Type B pancreatic cell (in vitro differentiated cells): ENCODE measurements at places on chromosomes 16 and 17.

DNA sequence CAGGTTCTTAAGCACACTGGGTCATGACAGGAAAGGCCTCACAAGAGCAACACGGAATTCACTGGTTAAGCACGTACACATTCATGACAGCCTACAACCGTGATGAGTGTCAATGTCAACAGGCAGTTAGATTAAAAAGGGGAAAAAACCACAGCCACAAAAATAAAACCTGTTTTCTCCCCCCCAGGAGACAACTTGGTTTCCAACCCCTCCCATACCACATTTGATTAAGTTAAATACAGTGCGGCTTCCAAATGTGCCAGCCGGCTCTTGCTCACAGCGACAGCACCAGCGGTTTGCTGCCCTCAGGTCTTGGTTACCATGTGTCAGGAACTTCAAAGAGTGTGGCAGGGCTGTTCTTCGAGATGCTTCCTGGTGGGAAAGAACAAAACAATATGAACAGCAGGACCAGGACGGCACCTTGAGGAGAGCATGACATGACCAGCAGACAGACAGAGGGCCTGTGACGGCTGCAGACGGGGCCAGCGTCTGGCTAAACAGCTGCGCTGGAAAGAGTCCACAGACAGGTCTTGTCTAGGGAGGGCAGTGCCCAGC is 193.6 kb downstream of the PARN start:
- peaks cover 22% of the 10 kb centered on the region for H3K36me3 ChIP-seq
- DNase-seq = no peak
- H3K4me3 ChIP-seq = no peak overlapping the region
- no peak overlapping the region for H3K27ac ChIP-seq
- H3K4me1 ChIP-seq = peaks cover 13% of the 10 kb centered on the region
- H3K27me3 ChIP-seq = no peaks in the 10 kb centered on the region

- H3K27ac ChIP-seq = no peak overlapping the region
- DNase-seq = no peak
- H3K36me3 ChIP-seq = no peaks in the 10 kb centered on the region
- no peak overlapping the region for H3K4me3 ChIP-seq
Measured at GRCh38 chr16:11402051-11402744, 56.9 kb downstream of the RMI2 start.

DNA sequence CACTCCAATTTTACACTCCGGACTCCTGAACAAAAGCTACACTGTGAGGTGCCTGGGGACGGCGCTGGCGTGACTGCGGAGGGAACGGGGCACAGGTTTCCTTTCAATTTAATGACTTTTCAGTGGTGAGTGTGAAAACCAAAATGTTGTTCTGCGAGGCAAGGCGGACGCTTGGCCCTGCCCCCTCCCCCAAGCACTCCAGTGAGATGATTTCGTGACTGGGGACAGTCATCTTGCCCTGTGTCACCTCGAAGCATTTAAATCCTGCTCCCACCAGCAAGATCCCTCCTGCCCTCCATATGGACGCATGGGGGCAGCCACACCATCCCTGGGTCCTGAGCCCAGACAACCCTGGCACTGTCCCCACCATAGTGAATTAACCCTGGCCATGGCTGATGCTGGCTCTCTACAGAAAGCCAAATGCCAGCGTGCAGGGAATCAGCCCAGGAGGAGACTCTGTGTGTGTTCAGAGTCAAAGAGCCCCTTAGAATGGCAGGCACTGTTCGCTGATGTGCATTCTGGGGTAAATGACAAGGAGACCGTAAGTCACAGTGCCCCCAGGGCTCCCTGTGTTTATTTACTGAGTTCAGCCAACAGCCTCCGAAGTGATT is 41.0 kb downstream of the C16orf95 start:
- DNase-seq = no peak
- no peak overlapping the region for H3K27ac ChIP-seq
- peaks cover 20% of the 10 kb centered on the region for H3K27me3 ChIP-seq
- no peak overlapping the region for H3K4me3 ChIP-seq
- H3K4me1 ChIP-seq = peaks cover 29% of the 10 kb centered on the region
- H3K36me3 ChIP-seq = no peaks in the 10 kb centered on the region

DNA sequence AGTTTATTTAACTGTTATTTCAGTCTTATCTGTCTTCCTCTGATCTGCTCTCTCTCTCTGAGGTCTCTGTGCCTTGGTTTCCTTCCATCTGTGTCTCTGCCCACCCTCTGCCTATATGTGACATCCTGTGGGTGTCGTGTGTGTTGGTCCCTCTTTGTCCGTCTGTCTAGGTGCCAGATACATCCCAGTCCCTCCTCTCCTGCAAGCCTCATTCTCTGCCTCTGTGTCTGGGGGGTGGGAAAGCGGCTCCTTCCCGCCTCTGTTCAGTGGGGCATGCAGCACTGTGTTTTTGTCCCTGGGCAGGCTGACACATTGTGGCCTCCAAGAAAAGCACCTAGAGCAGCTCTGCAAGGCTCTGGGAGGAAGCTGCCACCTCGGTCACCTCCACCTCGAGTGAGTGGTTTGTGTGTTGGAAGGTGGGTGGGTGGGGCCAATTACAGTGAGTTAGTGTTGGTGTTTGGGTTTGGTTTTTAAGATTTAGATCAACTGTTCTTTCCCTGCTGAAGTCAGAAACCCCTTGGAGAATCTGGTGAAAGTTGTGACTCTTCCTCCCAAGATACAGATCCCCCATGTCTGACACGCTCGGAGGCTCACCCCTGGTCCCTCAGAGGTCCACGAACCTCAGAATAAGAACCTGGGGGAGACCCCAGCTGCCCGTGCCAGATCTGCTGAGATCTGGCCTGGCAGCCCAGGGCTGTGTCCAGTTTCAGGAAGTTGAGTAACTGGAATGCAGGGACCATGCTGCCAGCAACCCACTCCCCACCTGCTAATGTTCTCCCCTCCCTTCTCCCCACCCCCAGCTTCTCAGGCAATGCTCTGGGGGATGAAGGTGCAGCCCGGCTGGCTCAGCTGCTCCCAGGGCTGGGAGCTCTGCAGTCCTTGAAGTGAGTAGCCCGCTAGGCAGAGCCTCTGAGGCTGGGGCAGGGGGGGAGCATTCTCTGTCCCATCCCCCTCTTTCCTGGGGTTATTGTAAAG is 50.9 kb upstream of the CPNE2 start:
- DNase-seq = no peak
- no peaks in the 10 kb centered on the region for H3K27me3 ChIP-seq
- H3K36me3 ChIP-seq = no peaks in the 10 kb centered on the region
- no peak overlapping the region for H3K4me3 ChIP-seq
- H3K27ac ChIP-seq = no peak overlapping the region

- H3K4me1 ChIP-seq = peaks cover 38% of the 10 kb centered on the region
- no peak overlapping the region for H3K27ac ChIP-seq
- no peaks in the 10 kb centered on the region for H3K36me3 ChIP-seq
- no peak overlapping the region for H3K4me3 ChIP-seq
Measured at GRCh38 chr16:85398050-85398451, 215.1 kb upstream of the GSE1 start.

- H3K27ac ChIP-seq = no peak overlapping the region
- peaks cover 74% of the 10 kb centered on the region for H3K27me3 ChIP-seq
- peak overlapping the region; percentile 44 for H3K4me3 ChIP-seq
Measured at GRCh38 chr17:39618956-39619785, 7.6 kb upstream of the PPP1R1B start.

DNA sequence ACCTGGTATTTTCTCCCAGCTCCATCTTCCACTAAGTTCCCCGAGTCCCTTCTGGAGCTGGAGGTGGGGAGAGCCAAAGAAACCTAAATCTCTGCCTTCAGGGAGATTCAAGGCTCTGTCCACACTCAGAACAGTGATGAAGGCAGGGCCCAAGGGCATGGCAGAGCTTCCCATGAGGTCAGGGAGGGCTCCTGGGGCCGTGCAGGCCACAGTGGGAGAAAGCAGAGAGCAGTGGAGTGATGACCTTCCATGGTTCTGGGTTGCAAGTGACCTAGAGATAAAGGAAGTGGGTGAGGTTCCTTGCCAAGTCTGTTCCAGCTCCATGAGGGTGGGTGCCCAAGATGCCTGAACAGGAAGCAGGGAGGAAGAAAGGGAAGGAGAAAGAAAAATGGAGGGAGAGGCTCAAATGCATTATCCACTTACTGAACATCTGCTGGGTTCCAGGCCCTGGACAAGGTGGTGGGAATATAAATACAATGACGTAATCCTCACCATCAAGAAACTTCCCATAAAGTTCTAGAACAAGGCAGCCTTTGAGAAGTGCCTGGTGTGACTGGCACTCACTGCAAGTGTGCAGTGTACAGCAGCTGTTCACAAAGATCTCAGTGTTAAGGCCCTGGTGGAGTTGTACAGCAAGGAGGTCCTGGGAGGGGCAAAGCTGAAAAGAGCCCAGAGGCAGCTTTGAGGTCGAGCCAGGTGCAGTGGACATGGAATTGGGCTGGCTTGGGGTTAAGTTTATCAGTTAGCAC is 13.3 kb downstream of the TBKBP1 start:
- H3K27ac ChIP-seq = no peak overlapping the region
- H3K36me3 ChIP-seq = peaks cover 3% of the 10 kb centered on the region
- no peak overlapping the region for H3K4me3 ChIP-seq
- no peak for DNase-seq

DNA sequence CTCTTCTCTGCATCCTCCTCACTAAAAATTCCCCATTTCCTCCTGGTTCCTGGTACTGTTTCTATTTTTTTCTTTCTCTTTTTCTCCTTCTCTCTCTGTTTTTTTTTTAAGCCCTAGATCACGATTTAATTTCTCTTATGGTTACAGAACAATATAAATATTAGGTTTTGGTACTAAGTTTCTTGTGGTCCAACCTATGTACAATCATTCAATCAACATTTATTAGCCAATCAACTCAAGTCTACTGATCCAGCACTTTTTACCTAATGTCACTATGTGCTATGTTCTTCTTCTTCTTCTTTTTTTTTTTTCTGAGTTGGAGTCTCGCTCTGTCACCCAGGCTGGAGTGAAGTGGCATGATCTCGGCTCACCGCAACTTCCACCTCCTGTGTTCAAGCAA is 12.6 kb downstream of the RTN4RL1 start:
- no peaks in the 10 kb centered on the region for H3K36me3 ChIP-seq
- peaks cover 13% of the 10 kb centered on the region for H3K4me1 ChIP-seq
- DNase-seq = no peak
- H3K27me3 ChIP-seq = peaks cover 8% of the 10 kb centered on the region

GRCh38 chr17:68812876-68813584 is 142.2 kb downstream of the ABCA8 start:
- H3K27ac ChIP-seq = no peak overlapping the region
- H3K4me1 ChIP-seq = peaks cover 22% of the 10 kb centered on the region
- H3K36me3 ChIP-seq = no peaks in the 10 kb centered on the region
- DNase-seq = no peak
- peaks cover 3% of the 10 kb centered on the region for H3K27me3 ChIP-seq
- H3K4me3 ChIP-seq = no peak overlapping the region

- H3K27me3 ChIP-seq = peaks cover 14% of the 10 kb centered on the region
- H3K27ac ChIP-seq = peak overlapping the region; percentile 79
- peaks cover 35% of the 10 kb centered on the region for H3K4me1 ChIP-seq
- DNase-seq = no peak
- H3K4me3 ChIP-seq = peak overlapping the region; percentile 75
- no peaks in the 10 kb centered on the region for H3K36me3 ChIP-seq
Measured at GRCh38 chr17:333626-334396, 18.8 kb downstream of the RPH3AL start.

GRCh38 chr17:53017227-53017626 is 805.5 kb upstream of the KIF2B start:
- no peak overlapping the region for H3K27ac ChIP-seq
- no peaks in the 10 kb centered on the region for H3K27me3 ChIP-seq
- DNase-seq = no peak
- H3K36me3 ChIP-seq = no peaks in the 10 kb centered on the region
- H3K4me1 ChIP-seq = no peaks in the 10 kb centered on the region
- H3K4me3 ChIP-seq = no peak overlapping the region

- DNase-seq = no peak
- H3K27ac ChIP-seq = peak overlapping the region; percentile 45
- H3K36me3 ChIP-seq = no peaks in the 10 kb centered on the region
- peaks cover 30% of the 10 kb centered on the region for H3K4me1 ChIP-seq
Measured at GRCh38 chr17:72658675-72659074, 433.8 kb downstream of the SLC39A11 start.

DNA sequence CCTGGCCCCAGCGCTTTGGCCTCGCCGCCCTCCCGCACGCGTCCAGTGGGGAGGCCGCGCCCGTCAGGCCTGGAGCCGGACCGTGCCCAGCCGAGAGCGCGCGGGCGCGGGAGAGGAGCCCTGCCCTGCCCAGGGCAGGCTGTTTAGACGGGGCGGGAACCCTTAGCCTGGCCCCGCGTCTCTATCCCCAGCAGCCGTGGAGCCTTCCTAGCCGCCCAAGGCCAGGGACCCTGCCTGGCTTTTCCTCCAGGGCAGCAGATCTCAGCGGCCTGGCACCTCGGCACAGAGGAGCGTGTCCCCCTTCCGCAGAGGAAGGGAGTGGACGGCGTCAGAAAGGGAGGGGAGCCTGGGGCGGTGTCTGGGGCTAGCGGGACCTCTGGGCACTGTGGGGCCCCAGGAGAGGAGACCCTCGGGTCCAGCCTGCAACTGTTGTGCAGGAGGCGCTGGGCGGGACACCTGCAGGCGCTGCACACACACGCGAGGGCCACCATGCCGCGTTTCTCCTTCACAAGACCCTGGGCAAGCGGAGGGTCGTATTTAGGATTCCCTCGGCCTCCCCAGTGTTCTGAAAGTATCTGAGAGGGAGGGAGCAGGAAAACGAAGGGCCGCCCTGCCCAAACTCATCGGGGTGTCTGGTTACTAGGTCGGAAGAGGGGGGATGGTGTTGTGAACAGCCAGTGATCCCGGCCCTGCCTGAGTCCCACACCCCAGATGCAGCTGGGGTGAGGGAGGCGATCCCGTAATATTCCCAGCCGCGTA is 2.3 kb upstream of the NPTX1 start:
- no peaks in the 10 kb centered on the region for H3K36me3 ChIP-seq

DNA sequence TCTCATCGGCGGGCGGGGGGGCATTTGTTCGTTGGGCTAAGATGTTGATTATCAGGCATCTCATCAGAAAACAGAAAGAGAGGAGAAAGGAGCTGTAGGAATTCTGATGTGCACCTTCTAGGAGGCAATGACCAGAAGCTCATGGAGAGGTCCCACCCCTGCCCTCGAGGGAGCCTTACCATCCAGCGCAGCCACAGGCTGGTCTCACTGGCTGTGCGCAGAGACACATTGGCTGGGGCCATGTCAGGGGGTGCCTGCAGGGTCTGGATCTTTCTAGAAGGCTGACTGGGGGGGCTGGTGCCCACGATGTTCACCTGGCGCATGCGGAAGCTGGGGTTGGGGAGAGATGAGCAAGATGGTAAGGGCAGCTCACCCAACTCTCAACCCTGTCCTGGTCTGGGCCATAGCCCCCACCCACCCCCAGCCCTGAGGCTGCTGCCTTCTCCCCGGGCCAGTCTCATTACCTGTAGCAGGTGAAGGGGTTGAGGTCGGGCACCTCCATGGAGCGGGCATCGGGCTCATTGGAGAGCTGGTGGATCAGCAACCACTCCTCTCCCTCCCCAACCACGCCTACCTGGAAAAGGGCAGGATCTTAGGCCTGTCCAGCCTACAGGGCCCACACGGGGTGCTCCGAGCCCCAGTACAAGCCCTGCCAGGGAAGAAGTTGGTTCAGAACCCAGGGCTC is 86.2 kb upstream of the CDC42EP4 start:
- H3K27me3 ChIP-seq = no peaks in the 10 kb centered on the region
- no peak overlapping the region for H3K27ac ChIP-seq
- H3K36me3 ChIP-seq = no peaks in the 10 kb centered on the region
- peaks cover 8% of the 10 kb centered on the region for H3K4me1 ChIP-seq
- no peak overlapping the region for H3K4me3 ChIP-seq

- no peak overlapping the region for H3K4me3 ChIP-seq
- peak overlapping the region; percentile 40 for H3K27ac ChIP-seq
- DNase-seq = no peak
Measured at GRCh38 chr17:78917451-78918275, 7.5 kb downstream of the TIMP2 start.

- H3K27ac ChIP-seq = peak overlapping the region; percentile 92
- H3K36me3 ChIP-seq = no peaks in the 10 kb centered on the region
- H3K4me1 ChIP-seq = peaks cover 8% of the 10 kb centered on the region
- peaks cover 8% of the 10 kb centered on the region for H3K27me3 ChIP-seq
Measured at GRCh38 chr17:74981979-74982662, 5.3 kb upstream of the CDR2L start.
